ENCODE measurements at places on chromosomes 16 and 17.

DNA sequence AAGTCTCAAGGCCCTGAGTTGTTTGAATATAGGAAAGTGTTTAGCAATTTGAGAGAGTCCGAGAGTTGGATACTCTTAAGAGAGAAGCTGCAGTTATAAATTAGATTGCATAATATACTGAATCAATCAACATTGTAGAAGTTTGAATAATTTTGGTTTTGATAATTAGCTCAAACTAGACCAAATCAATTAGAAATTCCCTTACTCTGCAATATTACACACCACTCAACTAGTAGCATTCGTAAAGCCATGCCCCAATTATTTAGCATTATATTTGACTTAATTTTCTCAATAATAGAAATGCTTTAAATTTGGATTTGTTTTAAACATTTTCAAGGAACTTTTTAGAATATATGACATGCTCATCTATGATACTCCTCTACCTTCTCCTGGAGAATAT lies 49.1 kb downstream of the TNRC6C start:
- no peak for DNase-seq

DNA sequence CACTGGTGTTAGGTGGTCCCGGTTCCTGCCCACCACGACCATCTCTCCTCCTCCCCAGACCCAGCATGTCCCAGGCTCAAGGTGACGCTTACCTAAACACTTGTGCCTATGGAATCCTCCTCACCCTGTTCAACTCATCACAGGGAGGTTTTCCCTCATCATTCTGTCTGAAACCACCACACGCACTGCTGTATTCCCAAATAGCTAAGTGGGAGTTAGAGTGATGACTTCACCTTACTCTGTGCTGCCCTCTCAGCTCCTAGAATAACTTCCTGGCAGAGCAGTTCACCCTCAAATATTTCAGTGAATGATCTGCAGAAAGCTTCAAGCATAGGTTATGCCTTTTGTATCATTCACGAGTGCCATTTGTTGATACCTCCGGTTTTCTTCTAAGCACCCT lies 216.5 kb downstream of the CPPED1 start:
- DNase-seq = no peak

GRCh38 chr17:50185631-50186471 lies 15.6 kb downstream of the COL1A1 start:
- no peak for DNase-seq

DNA sequence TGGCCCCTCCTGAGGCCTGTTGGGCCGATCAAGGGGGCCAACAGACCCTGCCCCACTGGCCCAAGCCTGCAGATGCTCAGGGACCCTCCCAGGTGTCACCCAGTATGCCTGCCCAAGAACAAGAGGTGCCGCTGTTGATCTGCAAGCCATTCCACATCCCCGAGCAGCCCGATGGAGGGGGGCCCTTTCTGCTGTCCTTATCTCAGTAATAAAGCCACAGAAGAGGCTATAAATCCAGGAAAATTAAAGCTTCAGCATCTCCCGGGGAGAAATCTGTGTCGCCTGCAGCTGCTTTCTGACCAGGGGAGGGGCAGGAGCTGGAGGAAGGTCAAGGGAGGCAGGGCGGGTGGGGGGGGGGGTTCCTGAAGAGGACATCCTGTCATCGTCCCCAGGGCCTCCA lies 11.7 kb upstream of the CACNA1H start:
- no peak for DNase-seq

DNA sequence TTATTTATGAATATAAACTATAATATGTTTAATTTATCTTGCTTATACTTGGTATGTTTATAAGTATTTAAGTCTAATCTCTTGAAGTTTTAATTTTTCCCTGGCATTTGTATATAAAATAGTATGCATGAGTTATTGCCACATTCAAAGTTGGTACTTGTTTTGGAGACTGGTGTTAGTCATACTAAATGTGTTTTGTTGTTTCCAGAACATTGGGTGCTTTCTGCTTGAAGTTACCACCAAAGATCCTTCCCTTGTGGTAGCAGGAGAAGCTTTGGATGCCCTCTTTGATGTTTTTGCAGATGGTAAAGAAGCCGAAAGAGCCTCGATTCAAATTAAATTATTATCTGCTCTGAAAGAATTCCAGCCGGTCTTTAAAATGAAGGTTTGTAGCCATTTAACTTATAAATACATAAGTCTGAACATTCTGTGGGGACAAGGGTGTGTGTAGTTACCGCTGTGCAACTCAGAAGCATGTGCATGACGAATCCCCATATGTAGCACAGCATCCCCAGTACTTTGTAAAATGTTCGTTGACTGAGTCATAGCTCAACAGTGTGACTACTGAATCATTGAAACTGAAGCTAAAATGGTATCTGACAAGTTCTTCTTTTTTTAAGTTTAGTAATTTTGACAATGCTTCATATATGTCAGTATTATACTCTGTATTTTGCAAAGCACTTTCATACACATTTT lies 36.4 kb downstream of the HEATR3 start:
- DNase-seq = no peak

GRCh38 chr17:76458580-76459490 lies 5.9 kb upstream of the UBE2O start:
- DNase-seq = no peak

DNA sequence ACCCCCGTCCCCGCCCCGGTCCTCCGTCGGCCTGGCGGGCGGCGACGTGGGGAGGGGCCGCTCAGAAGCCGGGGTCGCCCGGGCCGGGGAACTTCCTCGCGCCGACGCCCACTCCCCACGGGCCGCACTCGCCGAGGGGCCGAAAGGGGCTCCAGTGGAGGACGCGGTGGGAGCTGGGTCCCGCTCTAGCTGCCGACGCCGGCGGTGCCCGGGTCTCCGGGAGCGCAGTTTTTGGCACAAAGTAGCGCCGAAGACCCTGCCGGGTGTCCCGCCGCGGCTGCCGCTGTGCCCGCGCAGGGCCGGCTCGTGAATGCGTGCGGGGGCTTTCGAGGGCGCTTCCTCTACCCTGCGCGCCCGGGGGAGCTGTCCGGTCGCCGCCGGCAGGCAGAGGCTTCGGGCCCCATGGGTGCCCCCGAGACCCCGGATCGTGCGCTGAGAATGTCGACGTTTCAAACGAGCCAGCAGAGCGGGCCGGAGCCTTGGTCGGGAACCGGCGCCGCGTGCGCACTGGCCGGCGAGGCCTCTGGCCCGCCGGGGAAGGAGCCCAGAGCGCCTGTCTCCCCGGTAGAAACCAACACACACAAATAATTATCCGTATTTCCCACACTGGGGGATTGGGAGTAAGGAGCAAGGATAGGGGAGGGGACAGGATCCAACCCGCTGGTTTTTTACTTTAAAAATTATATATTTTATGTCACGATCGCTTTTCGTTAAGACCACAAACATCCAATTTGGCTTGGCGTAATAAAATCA lies 46.6 kb upstream of the SLC38A10 start:
- DNase-seq = no peak

DNA sequence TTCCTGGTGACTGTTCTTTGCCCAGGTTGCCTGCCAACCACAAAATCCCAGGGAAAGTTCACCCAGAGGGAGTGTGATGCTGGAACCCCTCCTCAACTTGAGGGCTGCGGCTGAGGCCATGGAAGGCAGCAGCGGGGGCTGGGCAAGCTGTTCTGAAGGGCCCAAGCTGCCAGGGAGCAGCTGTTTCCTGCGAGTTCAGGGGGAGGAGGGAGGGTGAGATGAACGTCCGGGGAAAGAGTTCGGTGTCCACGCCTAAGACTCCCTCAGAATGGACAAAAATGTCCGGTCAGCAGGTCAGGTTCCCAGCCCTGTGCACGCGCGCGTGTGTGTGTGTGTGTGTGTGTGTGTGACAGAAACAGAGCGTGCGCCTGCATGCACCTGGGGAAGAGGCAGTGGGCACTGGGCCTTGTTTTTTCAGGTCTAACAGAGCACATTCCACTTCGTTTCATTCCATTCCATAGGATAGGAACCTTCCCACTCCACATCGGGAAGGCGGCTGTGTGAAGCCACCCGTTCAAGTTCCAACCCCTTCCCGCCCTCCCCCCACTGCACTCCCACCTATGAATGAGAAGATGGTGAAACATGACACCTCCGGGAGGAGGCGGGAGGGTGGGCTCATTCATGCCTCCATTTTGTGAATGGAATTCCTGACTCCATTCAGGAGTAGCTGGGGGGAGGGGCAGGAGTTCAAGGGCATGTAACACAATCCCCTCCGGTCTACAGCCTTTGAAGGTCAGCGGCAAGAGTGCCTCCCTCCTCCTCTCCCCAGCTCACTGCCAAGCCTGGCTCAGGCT lies 15.7 kb downstream of the ETV4 start:
- DNase-seq = no peak

GRCh38 chr16:15894571-15895374 lies 6.4 kb upstream of the CEP20 start:
- DNase-seq = no peak

- DNase-seq = no peak
Observed at GRCh38 chr17:29066047-29066446, 23.1 kb downstream of the PIPOX start.

DNA sequence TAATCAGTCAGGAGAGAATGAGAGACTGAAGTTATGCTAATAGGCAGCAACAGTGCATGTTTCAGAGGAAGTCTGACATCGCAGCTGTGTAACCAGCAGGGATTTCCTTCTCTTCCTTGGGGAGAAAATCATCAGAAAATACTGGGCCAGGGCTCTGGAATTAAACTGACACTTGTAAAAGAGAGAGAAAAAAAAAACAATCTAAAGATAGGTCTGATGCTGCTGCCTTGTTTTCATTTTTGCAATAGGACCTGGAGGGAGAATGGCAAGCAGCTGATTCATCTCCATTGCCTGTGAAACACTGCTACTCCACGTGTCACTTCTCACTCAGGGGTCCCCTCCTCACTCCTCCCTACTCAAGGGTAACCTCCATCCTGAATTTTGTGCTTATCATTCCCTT lies 17.7 kb upstream of the CORO6 start:
- DNase-seq = no peak

DNA sequence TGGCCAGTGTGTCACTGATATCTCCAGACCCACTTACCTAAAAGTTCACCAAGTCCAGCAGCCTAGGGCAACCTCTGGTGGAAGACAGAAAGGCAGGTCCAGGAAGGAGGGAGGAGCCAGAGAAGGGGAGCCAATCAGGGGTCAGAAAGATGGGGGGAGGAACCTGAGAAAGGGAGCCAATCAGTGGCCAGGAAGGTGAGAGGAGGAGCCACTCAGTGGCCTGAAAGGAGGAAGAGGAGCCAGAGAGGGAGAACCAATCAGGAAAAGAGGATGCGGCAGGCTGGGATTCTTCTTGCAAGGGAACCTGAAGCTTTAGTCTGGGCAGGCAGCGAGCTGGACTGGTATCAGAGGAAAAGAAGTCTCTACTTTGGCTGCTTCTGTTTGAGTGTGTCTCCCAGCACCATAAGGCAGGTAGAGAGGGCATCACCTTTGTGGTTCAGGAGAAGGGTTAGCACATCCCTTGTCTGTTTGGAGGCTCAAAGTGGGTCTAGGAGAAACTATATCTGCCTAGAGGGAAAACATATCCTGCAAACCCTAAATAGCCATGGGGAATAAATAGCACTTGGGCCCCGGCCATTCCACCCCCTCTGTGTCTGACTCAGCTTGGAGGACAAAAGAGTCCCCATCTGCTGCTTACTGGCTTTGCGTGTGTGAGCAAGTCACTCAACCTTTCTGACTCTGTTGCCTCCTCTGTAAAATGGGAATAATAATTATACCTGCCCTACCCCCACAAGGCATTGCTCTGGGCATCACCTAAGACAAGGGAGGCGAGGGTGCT lies 43.4 kb upstream of the CRHR1 start:
- no peak for DNase-seq

GRCh38 chr17:82815790-82816305 lies 24.0 kb downstream of the ZNF750 start:
- no peak for DNase-seq

DNA sequence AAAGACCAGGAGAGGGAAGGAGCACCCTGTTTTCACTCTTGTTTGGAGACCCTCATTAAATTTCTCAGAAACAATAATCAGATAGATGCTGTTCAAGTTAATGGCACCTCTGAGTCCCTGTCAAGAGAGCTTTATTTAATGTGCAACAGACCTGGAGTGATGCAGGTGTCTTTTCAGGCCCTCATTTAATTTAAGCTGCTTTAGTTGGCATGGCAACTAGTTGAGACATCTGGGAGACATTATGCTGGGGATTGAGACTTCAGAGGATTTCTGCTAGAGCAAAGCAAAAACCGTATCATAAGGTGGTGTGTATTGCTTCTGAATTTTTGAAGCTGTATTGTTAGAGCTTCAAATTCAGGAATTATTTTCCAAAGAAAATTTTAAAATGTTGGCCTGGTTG lies 108.5 kb downstream of the NLK start:
- no peak for DNase-seq

GRCh38 chr16:28494121-28494851 lies at the start of gene APOBR:
Gene APOBR, plus strand, starts transcription at chr16:28494643. Its CDS starts 39 bp downstream, at chr16:28494682.
- DNase-seq = peak; percentile 87

- DNase-seq = no peak
Observed at GRCh38 chr16:68470461-68471150, 22.3 kb upstream of the SMPD3 start.

DNA sequence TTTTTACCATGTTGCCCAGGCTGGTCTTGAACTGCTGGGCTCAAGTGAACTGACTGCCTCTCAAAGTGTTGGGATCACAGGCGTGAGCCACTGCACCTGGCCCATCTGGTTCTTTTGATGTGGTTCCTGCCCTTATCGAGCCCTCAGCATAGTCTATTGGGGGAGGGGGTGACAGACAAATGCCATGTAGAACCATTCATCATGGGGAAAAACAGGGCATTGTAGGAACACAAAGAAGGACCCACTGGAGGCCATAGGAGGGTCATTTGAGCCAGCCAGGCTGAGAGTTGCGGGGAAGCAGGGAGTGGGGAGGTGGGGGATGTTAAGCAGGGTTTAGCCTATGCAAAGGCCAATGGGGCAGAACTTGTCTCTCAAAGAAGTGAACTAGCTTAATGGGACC lies 11.9 kb downstream of the SEC14L5 start:
- DNase-seq = no peak

DNA sequence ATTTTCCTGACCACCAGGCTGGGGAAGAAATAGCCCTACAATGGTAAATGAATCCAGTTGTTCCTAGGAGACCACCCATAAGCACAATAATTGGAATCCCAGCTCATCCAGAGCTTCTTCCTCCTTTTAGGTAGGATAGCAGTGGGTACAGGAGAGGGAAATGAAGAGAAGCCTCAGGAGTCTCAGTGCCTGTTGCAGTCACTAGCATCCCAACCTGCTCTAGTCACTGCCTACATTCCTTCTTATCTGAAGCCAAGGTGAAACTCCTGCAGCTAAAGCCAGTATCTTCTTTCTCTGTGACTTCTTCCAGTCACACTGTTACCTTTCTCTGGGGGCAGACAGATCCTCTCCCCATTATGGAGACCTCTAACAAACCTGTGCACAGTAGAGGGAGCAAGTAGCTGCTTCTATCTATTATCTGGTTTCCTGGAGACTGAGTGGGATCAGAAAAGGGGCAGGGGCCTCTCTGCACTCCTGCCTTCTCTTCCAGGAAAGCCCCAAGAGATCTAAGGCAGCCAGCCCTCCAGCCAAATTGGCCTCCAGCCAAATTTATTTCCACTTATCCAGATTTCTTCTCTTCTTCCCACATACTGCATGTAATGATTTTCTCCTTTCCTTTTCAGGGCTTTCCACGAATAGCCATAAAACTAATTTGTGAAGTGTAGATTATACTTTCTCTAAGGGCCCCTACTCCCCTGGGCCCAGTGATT lies 85.5 kb downstream of the SSH2 start:
- no peak for DNase-seq

Data from NK-92 treated with Interleukin-12 subunit alpha and Interleukin-12 subunit beta, amount 100 ng/mL, for 24 hours (cell line).